Cerebellar nuclear complex (tissue), 1 donor: ENCODE measurements at places on chromosomes 13 and 19.

GRCh38 chr13:28476919-28477708 is 17.8 kb downstream of the FLT1 start:
- DNase-seq, result no peak

DNA sequence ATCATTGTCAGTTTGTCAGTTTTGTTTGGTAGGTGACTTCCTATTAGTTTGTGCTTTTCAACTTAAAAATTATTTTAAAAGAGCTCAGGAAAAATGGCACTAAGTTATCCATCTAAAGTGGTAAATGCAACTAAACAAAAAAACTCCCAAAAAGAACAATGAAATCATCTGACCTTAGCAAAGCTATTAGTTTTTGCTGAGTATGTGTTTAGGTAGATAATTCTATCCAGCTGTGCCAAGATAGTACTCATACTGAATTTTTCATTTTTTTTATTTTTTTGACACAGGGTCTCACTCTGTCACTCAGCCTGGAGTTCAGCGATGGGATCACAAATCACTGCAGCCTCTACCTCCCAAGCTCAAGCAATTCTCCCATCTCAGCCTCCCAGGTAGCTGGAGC is 645.3 kb downstream of the TBC1D4 start:
- no peak for DNase-seq

DNA sequence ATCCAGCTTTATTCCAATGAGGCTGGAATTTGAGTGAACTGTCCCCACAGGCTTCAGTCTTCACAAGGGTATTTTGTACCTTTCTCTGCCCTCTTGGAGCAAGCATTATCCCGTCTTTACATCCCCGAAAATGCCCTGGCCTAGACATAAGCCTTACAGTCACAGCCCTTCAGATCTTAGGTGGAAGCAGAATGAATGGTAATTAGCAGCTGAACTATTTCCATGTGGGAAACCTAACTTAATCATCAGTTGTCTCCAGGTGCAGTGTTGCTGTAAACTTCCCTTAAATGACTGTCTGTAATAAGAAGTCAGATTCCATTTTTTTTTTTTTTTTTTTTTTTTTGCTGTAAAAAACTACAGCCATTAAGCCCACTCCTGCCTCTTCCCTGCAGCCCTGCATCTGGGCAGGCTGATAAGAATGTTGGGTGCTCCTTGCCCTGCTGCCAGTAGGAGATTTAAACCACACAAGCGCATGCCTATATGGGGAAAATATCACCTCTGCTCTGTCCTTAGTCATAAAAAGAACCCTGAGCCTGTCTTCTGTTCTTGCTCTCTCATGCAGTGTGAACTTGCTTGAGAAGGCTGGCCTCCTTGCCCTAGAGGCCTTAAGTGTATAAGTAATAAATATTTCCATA is 426.8 kb upstream of the SLITRK5 start:
- DNase-seq, result no peak

- no peak for DNase-seq
Measured at GRCh38 chr19:52198678-52199077, 8.8 kb downstream of the PPP2R1A start.

DNA sequence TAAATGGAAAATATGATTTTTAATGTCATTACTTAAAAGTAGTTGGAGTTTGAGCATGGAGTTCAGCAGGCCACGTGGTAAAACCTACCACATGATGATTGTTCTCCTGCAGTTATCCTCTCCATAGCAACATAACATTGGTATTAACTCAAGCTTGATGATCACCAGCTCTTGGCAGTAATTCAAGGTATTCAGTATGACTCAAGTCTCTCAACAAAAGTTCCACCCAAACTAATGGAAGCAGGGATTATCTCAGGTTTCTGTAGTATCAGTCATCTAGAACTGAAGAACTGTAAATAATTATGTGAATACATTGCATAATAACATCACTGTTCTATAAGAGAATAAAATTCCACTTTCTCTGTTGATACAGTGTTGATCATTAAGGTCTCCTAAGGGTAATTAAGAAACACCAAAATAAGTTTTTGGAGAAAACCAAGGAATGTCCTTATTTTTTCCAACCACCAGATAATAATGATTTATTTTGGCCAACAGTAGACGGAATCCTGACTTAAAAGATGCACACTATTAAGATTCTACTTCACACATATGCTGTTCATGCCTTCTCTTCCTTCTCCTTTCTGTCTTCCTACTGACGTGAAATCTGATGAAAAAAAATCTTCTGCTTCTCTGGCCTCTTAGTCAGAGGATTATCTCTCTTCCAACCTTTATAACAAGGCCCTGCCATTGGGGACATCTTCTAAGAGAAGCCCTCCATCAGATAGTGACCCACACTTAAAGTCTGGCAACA is 1092.3 kb downstream of the EFNB2 start:
- DNase-seq, result no peak

GRCh38 chr19:11137542-11138384 is 17.8 kb downstream of the SPC24 start:
- peak; percentile 55 for DNase-seq

- DNase-seq, result no peak
Measured at GRCh38 chr13:98108341-98108740, 34.6 kb upstream of the FARP1 start.

- no peak for DNase-seq
Measured at GRCh38 chr19:33309826-33310225, 7.5 kb upstream of the CEBPA start.
